ENCODE measurements at places on chromosomes 3 and 15.
A peak's percentile ranks its signal among the peaks of the same experiment; 100 is the strongest.

DNA sequence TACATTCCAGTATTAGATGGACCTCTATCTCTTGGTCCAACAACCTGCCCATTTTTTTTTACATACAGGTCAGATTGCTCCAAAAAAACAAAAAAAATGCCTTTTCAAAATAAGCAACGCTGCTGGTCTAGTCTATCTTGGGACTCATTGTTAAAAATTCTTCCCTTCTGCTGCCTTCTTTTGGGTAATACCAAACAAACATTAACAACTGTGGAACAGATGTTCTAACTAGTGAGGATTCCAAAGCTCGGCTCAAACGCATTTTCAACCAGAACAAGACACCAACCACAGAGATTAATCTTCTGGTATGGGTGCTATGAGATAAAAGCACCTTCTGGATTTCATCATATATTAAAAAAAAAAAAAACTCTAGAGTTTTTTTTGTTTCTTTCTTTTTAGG is 24.7 kb downstream of the ARHGAP31 start:
- no peak for DNase-seq

GRCh38 chr3:194395778-194396538 is 3.1 kb downstream of the GP5 start:
- DNase-seq: no peak

- DNase-seq: no peak
Observed at GRCh38 chr15:90666135-90666909, 50.8 kb upstream of the BLM start.

GRCh38 chr15:25667829-25668228 is 195.3 kb downstream of the ATP10A start:
- no peak for DNase-seq

- DNase-seq: no peak
Observed at GRCh38 chr3:37150621-37151020, 23.8 kb downstream of the LRRFIP2 start.

DNA sequence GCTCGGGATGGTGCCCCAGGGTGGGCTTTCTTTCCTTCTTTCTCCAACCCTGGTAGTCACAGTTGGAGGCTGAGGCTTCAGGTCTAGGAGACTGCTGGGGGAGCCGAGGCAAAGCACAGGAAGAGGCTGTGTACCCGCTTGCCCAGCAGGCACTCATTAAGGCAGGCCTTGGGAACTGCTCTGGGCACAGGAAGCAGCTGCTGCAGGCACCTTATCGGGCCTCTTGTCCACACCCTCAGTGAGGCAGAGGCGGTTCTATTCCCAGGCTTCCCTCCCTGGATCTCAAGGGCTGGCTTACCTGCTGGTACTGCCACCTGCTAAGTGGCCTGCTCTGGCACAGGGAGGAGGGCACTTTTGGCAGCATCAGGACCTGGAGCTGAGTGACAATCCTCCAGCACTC is 15.8 kb upstream of the GRM2 start:
- no peak for DNase-seq

- DNase-seq: no peak
Observed at GRCh38 chr3:152667267-152667666, 167.7 kb upstream of the P2RY1 start.

DNA sequence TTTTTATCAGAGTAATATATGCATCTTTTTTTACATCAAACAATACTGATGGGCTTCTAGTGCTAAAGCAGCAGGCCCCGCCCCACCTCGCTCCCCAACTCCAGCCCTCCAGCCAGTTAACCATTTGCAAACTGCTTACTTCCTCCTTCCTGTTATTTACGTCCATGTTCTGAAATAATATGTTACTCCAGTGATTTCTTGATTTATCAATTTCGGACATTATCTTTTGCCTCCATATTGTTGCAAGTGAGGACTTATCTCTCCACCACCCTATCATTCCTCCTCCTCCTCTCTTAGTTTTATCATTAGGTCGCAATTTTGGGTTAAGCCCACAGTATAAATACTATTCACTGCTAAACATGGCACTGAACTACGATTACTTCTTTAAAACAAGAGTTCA is 39.5 kb downstream of the ZNF710 start:
- no peak for DNase-seq

DNA sequence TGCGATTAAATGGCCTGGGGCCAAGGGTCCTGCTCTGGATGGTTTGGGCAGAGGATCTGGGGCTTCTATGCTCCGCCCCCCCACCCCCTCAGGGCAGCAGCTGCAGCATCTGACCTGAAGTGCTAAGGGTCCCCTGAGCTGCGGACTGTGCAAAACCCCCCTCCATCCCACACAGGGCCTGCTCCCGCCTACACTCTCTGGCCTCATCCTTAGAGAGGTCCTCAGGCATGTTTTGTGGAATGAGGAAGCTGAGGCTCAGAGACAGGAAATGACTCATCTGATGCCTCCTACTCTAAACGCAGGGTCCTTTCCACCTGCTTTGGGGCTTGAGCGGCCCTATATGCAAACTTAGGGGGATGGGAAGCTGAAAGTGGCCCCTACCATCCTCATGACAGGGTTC is 59.5 kb upstream of the CTSH start:
- no peak for DNase-seq

- DNase-seq: no peak
Observed at GRCh38 chr3:13205567-13206143, 132.4 kb upstream of the IQSEC1 start.

- DNase-seq: no peak
Observed at GRCh38 chr15:84731774-84732173, 15.8 kb upstream of the SEC11A start.

DNA sequence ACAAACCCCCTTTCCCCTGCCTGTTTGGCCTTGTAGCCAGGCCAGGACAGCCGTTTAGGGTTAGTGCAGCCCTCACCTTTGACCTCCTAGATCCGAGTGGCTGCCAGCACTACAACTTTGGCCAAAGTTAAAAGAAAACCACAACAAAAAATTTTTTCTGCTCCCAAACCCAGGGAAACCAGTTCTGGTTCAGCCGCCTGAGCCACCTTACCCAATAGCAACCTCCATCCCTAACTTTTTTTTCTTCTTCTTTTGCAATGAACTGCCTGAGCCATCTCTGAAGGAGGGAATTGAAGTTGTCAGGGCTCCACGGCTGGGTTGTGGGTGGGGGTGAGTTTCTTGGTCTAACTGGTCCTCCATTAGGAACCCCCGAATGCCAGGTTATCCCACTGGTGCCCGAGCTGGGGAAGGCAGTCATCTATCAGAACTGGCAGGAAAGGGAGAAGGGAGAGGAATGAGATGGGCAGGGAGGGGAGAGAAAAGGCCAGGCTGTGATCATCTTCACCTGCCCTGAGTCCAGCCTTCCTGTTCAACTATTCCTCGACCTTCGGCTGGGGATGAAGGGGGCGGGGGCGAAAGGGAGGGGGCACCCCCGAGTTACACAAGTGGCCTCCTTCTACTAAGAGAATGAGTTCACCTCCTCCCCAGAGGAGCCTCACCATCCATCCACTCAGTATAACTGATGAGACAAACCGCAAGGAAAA is 6.2 kb upstream of the NR2F2 start:
- DNase-seq: no peak

DNA sequence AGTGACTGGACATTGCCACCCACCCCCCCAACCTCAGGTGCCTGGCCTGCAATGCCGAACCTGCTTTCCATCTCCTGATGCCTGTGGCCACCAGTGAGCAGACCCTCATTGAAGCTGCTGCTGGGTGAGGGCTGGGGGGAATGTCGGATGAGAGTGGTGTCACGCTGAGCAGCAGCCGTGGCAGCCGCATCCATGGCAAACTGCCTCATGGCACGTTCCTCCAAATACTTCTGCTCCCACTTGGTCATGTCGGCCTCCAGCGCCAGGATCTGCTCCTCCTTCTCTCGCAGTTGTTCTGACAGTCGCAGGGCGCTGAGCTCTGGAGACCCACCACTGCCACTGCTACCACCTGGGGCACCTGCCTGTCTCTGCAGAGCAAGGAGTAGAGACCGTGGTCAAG is 14.2 kb downstream of the AMOTL2 start:
- DNase-seq: no peak

- no peak for DNase-seq
Observed at GRCh38 chr3:129018271-129018670, 17.2 kb downstream of the EFCC1 start.

DNA sequence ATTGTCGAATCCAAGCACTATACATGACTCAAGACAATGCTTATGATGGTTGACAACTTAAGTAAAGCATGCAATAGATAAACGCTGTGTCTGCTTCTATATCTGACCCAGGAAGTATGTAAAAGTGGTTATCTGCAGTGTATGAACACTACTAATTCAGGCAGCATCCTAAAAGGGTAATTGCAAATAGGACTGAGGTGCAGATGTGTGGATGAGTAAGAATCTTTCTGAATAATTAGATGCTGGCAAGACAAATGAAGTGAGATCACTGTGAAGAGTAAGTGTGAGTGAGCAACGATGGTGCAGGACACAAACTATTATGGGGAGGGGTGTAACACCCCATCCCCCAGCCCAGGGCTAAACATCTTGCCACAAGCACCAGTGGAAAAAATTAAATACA is 195.7 kb upstream of the CHRNA7 start:
- DNase-seq: no peak

GRCh38 chr3:147197739-147198138 is 208.6 kb downstream of the ZIC4 start:
- DNase-seq: no peak

DNA sequence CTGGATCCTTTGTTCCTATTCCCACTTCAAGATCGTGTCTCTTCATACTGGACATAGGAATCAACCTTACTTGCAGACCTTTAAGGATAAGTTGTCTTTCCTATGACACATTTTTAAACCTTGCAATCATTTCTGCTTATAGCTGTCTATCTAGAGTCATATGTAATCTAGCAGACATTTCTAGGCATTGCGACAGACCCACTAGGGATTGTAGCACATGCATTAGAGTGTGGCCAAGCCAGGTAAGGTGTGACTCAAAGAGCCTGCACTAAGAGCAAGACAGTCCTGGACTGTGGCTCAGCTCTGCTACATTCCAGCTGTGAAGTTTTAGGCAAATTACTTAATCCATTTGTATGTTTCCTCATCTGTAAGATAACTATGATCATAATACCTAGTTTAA is 38.8 kb upstream of the BFSP2 start:
- no peak for DNase-seq

DNA sequence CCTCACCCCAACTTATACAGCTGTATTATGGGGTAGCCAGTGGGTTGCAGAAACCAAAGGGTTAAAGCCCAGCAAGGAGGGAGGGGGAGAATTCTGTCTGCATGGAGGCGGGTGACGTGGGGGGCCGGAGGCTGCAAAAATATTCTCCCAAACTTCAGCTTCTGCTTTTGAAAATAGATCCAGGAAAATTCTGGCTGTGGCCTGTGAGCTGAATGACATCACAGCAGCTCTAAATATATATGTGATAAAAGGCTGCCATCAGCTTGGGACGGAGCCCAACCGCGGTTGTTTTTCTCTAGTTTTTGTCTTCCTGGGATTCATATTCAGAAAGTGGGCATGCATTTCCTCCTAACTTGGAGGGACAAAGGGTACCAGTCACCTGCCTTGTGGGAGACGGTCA is 27.6 kb downstream of the MAPKAPK3 start:
- DNase-seq: no peak

DNA sequence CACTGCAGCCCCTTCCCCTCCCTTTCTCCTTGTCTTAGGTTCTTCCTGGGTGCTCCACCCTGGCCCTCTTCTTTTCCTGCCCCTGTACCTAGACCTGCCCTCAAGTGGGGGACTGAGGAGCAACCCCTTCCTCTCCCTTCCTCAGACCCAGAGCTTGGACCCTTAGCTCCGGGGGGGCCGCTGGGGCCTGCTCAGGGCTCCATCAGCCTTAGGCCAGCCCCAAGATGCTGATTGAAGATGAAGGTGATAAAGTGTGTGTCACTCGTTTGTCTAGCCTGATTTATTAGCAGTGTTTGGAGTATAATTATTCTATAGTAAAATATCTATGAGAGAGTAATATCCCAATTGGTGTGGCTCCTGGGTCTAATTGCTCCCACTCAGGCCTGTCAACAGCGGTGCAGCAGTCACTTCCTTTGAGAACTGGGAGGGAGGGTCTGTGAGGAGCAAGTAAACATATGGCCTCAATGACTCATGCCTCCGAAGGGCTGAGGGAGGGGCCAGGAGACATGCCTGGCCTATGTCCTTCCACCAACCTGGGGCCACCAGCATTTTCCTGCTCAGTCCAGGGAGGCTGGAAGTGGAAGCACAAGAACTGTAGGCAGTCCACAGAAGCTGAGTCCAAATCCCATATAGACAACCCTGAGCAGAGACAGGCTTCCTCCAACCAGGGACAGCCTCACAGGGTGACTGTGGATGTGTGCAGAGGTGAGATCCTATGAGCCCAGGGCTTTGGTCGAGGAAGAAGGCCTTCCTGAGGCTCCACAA is 123.2 kb downstream of the DNAJB8 start:
- no peak for DNase-seq

- DNase-seq: no peak
Observed at GRCh38 chr15:39075311-39075710, 505.6 kb upstream of the THBS1 start.

DNA sequence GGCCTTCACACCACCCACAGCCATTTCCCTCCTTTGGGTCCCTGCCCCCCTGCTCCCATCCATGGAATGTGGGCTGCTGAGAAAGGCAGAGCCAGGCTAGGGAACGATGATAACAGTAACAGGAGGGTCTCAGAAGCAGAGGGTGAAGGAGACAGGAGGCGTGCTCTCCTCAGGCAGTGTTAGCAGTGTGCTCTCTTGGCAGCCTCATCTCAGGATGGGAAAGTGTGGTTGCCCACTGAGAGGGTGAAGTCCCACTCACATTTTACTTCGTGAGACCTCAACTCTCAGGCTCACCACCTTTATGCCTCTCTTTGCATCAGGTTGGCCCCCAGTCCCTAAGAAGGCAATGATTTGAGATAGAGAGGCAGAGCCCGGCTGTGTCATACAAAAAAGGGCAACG is 24.5 kb downstream of the TIGIT start:
- no peak for DNase-seq

GRCh38 chr15:63405683-63406390 is 24.2 kb upstream of the CA12 start:
- no peak for DNase-seq

DNA sequence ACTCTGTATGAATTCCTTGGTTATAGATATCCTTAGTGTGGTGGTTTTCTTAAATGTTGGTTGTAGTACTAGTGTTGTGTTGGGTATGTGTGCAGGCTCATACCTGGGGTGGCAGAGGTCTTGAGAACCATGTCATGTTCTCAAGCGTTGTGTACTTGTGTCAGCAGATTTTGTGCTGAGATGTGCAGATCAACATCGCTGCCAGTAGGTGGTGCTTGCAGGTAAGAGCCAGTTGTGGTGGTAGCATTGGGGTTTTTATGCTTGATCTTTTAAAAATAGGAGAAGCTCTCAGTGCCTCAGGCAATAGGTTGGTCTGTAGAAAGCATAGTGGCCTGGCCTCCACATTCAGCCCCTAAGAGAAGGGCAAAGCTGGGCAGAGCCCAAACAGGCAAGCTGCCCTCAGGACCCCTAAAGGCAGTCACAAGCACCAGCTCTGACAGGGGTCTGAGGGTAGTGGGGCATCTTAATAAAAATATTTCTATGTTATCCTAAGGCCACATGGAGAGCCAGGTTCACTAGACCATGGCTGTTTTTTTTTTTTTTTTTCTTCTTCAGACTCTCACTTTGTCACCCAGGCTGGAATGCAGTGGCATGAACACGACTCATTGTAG is 164.0 kb downstream of the IL20RB start:
- DNase-seq: peak; percentile 54

GRCh38 chr3:9098716-9099675 is 135.7 kb upstream of the RAD18 start:
- no peak for DNase-seq
